ENCODE measurements at places on chromosomes 7 and 10.

GRCh38 chr10:59748834-59749233 is 4.4 kb downstream of the MRLN start:
- DNase-seq, result no peak

DNA sequence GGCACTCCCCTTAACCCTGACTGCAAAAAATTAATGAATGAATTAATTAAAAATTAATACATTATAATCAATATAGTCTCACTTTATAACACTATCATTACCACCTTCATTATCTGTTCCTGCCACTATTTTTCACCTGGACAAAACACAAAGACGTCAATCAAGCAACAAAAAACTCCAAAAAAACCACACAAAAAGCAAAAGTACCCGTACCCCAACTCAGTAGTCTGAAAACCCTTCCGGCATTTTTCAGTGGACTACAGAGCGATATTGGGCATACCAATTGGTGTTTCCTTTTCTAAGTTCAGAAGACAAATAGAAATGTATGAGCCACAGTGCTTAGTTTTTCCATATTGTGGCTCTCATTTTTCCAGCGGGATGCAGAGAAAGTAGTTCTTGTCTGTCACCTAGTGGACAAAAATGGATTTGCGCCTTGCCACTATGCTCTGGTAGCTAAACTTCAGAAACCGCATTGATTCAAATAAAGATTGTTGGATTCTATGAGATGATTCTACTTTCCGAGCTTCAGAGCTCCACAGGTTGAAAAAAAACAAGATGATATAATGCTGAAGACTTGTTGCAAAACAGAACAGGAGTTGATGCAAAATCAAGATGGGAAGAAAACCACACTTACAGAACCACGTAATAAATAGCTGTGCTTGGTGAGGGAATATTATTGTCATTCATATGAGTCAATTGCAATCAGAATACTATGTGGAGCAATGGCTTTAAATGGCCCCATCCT is 50.6 kb upstream of the ITGB1 start:
- DNase-seq, result no peak

DNA sequence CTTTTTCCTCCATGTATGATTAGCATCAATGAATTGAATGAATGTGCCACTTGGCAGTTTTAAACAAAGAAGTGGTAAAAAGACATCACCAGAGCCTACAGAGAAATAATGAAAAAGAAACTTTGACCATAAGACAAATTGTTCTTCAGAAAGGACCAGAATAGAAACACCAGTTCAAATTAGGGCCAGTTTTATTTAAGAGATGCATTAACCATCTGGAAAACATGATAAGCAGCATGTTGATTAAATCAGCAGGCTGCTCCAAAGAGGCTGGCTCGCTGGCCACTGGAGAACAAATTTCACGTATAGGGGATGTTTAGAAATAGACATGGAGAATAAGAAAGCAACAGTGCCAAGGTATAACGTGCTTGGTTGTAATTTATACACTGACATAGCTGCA is 242.3 kb upstream of the AOAH start:
- no peak for DNase-seq

DNA sequence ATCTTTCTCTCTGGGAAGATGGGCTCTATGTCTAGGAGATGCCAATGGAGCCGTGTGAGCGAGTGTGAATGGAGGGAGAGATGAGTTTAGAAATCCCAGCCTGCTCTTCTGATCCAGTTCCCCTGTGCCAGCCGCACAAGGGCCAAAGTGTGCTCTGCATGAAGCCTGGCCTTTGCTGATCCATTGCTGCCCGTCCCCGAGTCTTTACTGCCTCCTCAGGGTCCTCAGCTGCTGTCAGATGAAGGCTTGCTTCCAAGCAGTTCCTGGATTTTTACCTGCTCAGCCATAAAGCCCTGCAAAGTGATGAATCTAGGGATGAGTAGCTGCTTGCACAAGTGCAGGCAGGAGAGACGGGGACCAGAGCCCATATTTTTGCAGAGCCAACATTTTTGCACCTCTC is 115.9 kb downstream of the ZMIZ1 start:
- DNase-seq, result no peak

DNA sequence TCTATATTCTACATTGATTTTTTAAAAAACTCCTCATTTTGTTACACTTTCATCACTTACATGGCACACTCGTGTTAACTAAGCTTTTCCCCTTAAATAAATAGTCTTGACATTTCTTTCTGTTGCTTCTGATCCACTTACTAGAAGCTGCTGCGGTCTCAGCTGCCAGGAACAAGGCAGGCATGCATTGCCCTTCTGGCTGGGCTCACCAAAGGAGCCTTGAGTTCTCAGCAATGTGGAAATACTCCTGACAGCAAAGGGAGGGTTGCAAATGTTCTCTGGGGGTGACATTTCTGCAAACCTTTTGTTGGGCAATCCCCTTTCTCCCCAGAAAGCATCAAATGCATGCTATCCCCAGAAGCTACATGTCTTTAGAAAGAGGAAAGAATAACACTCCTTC is 350.1 kb downstream of the PRPF18 start:
- no peak for DNase-seq

Data from BJ (cell line).